ENCODE measurements at places on chromosomes 2 and 18.

GRCh38 chr2:19895535-19895934 lies 6.2 kb downstream of the TTC32 start:
- H3K4me3 ChIP-seq = no peak overlapping the region
- H3K4me1 ChIP-seq = peaks cover 3% of the 10 kb centered on the region
- DNase-seq = no peak
- H3K36me3 ChIP-seq = no peaks in the 10 kb centered on the region
- H3K27ac ChIP-seq = no peak overlapping the region

GRCh38 chr18:56489893-56490292 lies 148.5 kb downstream of the TXNL1 start:
- H3K4me1 ChIP-seq = no peaks in the 10 kb centered on the region
- DNase-seq = no peak
- H3K27ac ChIP-seq = no peak overlapping the region
- H3K27me3 ChIP-seq = no peaks in the 10 kb centered on the region
- no peaks in the 10 kb centered on the region for H3K36me3 ChIP-seq
- H3K4me3 ChIP-seq = no peak overlapping the region

- no peak overlapping the region for H3K27ac ChIP-seq
- no peak overlapping the region for H3K4me3 ChIP-seq
- no peaks in the 10 kb centered on the region for H3K27me3 ChIP-seq
- no peak for DNase-seq
- H3K4me1 ChIP-seq = no peaks in the 10 kb centered on the region
Measured at GRCh38 chr2:215870986-215871385, 142.4 kb downstream of the MREG start.

GRCh38 chr2:38462121-38462661 lies 85.1 kb upstream of the ATL2 start:
- DNase-seq = no peak
- H3K4me1 ChIP-seq = no peaks in the 10 kb centered on the region
- H3K4me3 ChIP-seq = no peak overlapping the region
- no peaks in the 10 kb centered on the region for H3K27me3 ChIP-seq

GRCh38 chr18:42743373-42744138 lies 371.9 kb downstream of the RIT2 start:
- no peaks in the 10 kb centered on the region for H3K36me3 ChIP-seq
- H3K4me1 ChIP-seq = no peaks in the 10 kb centered on the region

GRCh38 chr18:50126471-50126870 lies 68.5 kb downstream of the MYO5B start:
- no peak overlapping the region for H3K27ac ChIP-seq
- H3K27me3 ChIP-seq = no peaks in the 10 kb centered on the region
- peaks cover 18% of the 10 kb centered on the region for H3K4me1 ChIP-seq

DNA sequence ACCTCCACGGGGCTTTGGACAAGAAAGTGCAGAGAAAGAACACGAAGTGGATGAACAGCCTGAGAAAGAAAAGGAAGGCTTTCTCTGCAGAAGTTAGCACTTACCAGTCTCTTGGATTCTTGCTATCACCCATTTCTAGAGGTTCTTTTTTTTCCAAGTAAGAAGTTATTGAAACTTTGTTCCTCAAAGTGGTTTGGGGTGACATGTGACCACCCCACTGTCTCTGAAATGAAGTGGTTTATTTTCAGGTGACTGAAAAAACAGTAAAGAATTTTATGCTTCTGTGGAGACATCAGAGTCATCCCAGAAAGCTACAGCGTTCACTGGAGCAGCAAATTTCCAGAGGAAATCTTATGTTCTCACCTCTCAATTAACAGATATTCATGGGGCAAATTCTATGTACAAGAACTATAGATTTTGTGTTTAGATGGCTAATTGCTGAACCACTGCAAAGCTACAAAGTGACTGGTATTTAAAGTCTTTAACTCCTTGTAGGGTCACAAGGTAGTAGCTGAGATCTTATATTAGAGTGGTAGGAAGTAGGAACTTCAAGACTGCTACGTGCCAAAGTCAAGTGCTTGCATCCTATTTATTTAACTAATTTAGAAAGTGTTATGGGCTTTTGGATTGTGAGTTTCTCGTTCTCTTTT lies 267.5 kb downstream of the TGIF1 start:
- no peaks in the 10 kb centered on the region for H3K36me3 ChIP-seq
- H3K4me1 ChIP-seq = peaks cover 4% of the 10 kb centered on the region
- DNase-seq = no peak
- no peak overlapping the region for H3K4me3 ChIP-seq

DNA sequence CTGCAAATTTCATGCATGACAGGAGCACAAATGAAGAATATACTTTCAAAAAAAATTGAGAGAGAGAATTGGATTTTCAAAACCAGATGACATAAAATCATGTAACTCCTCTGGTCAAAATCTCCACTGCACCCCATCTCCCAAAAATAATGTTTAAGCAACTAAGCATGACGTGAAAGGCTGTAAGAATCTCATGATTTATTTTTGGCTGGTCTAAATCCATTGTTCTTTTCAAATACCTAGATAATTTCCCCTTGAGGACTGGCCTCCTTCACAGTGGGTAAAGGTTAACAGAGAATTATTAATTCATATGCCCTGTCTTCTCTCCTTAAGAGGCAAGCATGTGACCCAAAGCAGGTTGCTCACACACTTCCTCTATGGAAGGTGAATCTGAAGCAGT lies 101.5 kb upstream of the CCDC195 start:
- no peaks in the 10 kb centered on the region for H3K4me1 ChIP-seq
- no peak for DNase-seq
- H3K4me3 ChIP-seq = no peak overlapping the region
- no peaks in the 10 kb centered on the region for H3K27me3 ChIP-seq
